NB4 (cell line): ENCODE measurements at places on chromosomes 3 and 15.

DNA sequence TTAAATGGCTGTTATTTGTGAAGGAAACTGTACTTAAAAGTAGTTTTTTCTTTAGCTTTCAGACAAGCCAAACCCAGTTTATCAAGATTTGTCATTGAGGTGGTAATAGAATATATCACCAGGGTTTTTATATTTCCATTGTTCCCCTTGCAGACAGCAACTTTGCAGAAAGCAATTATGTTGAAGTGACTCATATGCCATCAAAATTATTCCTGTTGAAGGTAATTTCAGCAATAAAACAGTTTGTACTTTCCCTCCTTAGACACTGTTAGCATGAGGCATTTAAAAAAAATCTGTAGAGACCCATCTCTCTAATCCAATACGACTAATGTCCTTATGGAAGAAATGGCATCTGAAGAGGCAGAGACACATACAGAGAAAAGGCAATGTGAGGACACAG, 219.0 kb downstream of the NFKBIZ start:
- no peak for DNase-seq

GRCh38 chr15:34275721-34276120, 50.9 kb downstream of the EMC4 start:
- no peak for DNase-seq

GRCh38 chr3:74523811-74524210, 90.6 kb downstream of the CNTN3 start:
- no peak for DNase-seq

GRCh38 chr3:184710870-184711492, 883 bp downstream of the MAGEF1 start:
- peak; percentile 95 for DNase-seq

DNA sequence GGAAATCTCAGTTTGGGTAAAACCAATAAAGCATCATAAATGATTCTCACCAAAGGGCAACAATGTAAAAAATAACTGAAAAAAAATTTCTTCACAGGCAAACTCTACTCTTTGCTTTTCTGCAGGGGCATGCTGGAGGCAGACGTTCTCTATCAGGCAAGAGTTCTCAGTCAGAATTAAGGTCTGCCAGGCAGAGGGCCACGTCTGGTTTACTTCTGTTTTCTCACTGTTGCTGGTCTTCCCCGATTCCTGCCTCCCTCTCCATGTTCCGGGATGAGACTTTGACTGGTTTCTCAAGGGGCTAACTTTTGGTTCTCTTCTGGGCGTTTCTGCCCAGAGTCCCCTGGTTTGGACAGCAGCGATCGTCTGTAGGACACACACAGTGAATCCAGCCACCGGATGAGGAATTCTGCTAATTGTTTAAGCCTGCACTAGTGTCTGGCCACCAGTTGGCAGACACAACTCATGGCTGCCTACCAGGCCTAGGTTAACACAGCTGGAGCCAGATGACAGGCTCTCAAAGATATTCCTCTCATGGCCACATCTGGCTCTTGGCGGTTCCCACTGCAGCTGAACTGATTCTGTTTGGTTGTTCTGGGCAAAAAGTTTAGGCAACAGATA, 273.1 kb downstream of the FOXP1 start:
- no peak for DNase-seq

DNA sequence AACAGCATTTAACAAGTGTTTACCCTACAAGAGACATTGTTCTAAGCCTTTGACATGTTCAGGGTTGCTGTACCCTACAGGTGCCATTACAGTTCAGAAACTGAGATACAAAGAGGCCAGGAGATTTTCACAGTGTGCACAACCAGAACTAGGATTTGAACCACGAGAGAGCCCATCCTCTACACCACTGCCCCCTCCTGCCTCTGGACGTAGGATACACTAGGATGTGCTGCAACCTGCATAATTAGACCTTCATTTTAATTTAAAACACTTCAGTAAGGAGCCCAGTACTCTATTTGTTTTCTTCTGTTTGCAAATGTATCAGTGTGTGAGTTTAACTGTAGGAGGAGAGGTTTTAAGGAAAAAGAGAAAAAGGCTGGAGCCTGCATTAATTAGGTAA, 123.1 kb upstream of the RARB start:
- DNase-seq, result no peak

- no peak for DNase-seq
These were observed 51.6 kb upstream of the MRPS22 start for GRCh38 chr3:139292192-139292591.

GRCh38 chr15:67050062-67050461, 15.3 kb upstream of the SMAD3 start:
- peak; percentile 29 for DNase-seq

DNA sequence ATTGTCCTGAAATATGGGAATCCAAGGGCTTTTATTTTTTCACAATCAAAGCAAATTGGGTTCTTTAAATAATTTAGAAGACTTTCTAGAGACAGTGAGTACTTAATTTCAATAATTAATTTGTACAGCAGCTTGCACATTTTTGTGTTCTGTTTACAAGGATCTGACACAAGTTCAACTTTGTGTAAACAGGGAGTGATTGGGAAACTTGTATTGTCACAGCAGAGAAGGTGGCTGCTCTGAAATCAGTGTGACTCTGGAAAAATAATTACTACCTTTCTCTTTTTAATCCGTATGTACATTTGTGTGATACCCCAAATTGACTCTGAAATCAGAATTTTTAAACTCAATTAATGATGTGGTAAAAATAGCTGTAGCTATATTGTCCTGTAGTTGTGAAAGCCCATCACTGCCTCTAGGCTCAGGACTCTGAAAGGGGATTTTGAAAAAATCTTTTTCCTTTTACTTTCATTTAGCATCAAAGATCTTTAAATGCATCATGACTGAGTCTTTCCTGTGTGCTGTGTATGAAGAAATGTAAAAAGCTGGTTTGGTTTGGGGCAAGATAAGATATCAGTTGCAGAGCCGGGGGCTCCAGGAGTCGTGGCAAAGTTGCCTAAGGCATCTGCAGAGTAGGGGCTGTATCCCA, 45.1 kb downstream of the MFSD1 start:
- no peak for DNase-seq

DNA sequence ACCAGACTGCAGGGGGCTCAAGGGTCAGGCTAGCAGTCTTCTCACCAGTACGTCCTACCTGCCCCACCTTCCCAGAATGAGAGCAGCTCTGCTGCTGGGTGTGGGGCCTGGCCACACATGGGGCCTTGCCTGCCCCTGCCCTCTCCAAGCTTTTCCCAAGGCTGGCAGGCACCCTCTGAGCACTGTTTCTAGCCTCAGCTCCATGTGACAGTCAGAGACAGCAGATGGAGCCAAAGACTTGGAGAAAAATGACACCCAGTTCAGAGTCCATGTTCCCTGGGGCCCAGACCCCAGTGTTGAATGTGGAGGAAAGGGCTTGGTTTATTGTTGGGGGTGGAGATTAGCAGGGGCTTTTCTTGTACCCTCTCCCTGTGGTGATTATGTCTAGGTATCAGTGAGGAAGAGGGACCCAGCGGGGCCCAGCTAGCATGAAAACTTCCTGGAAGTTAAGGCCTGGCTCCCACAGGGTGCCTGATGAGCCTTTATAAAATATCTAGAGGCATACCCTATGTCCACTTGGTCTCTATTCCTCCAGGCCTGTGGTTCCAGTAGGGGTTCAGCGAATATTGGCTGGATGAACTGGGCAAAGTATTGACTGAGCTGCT, 153.8 kb downstream of the EEFSEC start:
- peak; percentile 14 for DNase-seq

DNA sequence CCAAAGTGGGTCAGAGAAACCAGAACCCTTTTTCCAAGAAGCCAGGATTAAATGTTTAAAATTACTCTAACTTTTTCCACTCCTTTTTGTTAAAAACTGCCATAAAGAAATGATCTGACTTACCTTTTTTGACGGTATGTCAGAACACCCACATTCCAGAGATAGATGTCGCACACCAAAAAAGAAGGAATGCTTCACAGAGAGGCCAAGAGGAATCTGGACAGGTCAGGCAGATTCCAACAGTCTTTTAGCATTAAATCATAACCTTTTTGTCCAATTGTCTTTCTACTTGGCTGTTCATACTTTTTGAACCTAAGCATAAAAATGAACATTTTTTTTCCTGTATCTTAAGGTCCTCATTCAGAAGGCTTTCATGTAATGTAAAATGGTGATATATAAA, 846.9 kb downstream of the NSUN3 start:
- DNase-seq, result no peak

DNA sequence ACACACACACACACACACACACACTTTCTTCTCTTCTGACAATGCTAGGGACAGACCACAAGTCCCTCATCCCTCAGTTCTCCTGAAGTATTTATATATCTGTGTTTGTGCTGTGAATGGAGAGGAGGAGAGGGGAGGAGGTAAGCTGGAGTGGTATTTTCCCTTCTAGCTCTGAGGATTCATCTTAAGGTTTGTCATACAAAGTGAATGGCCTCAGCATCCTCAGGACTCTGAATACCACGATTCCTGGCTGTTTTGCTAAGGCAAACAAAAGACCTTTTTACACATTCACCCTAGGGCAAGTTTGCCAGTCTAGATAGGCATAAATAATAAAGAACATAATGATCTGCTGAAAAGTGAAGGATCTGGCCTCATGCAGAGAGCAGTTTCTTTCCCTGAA, 65.7 kb upstream of the CHMP2B start:
- DNase-seq, result no peak

DNA sequence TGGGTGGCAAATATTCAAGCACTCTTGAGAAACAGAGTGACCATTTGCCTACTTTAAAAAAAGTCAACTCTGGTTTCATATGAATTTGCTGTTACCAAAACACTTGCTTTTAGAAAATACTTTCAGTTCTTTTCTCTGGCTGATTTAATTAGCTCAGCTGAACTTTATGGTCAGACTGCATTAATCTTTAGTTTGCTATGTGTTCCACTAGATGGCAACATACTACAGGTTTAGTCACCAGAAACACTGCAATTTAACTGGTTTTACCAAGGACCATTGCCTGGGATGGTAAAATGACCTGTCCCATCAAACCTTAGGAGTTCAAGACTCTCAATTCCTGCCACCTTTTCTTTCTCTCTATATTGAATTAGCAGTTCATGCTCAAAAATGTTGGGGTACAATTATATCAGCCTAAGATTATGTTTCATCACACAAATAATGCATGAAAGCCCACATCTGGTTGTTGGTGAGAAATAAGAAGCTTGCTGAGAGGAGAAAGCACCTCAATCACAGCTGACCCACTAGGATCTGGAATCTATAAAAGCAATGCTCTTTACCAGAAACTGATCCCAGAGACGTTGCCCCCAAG, 14.2 kb downstream of the EIF4E3 start:
- DNase-seq, result peak; percentile 63

DNA sequence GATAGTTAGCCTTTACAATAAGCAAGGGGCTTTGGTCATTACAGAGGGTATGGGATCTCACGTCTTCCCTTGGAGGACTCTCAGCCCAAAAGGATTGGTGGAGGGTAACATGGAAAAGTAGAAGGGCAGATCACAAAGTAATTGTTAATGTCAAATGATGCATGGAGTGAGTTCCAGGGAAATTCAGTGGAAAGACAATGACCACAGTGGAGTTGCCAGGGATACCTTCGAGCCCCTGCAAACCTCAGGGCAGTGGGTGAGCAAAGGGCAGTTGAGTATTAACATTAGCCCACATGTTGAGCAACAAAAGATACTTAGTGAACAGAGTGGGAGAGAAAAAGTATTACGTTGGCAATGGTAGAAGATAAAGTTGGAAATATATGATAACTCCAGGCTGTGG, 593.4 kb upstream of the NR2F2 start:
- no peak for DNase-seq

GRCh38 chr15:45287390-45287956, 35.4 kb downstream of the SLC28A2 start:
- DNase-seq, result no peak

GRCh38 chr3:82130046-82130445, 368.6 kb upstream of the GBE1 start:
- DNase-seq, result peak; percentile 87

GRCh38 chr15:100434038-100434437, 92.3 kb upstream of the ADAMTS17 start:
- no peak for DNase-seq

DNA sequence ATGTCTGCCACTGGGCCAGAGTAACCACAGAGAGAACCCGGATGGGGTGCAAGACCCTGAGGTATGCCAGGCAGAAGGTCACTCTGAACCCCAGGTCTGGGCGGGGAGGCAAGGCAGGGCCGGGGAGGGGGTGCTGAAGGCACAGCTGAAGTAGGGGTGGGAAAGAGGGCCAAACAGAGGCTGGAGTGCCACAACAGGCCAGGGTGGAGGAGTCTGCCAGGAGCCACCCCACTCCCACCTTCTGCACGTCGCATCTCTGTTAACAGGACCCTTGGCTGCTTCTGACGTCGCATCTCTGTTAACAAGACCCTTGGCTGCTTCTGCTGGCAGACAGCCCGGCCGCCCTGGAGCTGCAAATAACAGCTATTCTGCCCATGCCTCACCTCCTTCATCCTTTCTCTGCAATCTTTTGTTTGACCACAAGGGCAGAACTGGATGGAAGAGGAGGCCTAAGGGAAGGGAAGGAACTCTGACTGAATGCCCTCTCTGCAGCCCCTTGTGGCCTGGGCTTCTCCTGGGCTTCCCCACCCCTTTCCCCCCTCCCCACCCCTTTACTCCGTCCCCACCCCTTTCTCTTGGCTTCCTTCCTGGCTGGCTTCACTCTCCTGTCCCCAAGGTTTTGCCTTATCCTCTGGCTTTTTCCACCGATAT, 20.6 kb upstream of the FBLN2 start:
- DNase-seq, result peak; percentile 28

- no peak for DNase-seq
These were observed 806 bp upstream of the CERS3 start for GRCh38 chr15:100529556-100529955.

DNA sequence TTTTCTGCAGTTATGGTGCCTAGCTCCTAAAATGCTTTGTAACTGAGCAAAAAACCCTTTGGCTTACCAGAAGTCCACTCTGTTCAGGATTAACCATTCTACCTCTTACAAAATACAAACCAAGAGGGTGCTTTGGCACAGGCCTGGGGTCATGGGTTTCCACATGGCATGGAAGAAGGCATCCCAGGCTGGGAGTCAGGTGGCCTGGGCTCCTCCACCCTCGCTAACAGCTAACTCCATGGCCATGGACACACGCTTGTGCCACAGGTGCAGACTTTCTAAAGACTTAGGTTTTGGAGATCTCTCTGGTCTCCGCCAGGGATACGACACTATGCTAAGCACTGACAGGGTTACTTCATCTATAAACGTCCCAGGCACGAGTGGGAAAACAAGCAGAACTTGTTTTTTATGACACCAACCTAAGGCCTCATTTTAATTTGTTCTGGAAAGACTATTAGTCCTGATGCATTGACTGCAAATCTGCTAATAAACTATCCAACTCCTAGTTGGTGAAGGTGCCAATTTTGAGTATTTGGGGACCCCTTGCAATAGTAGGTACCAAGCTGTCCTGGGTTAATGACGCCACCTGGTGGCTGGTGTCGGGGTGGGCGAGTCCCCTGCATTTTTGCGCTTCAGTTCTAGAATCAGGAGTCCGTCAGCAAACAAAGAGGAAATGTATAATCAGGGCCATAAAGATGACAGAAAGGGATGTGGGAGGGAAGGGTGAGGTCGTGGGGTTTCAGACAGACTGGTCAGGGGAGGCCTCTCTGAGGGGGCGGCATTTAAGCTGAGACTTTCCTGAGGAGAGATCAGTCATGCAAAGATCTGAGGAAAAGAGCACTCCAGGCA, 10.3 kb upstream of the ALDH1A3 start:
- DNase-seq, result peak; percentile 64
